Activated CD4-positive, alpha-beta T cell treated with anti-CD3 and anti-CD28 coated beads for 48 hours (primary cell): ENCODE measurements at places on chromosomes 3 and 15.

GRCh38 chr3:121529308-121529707 lies 16.5 kb downstream of the POLQ start:
- DNase-seq, result no peak

- no peak for DNase-seq
Measured at GRCh38 chr3:57389271-57389670, 96.8 kb upstream of the ASB14 start.

- no peak for DNase-seq
Measured at GRCh38 chr3:161991901-161992540, 495.4 kb downstream of the OTOL1 start.

DNA sequence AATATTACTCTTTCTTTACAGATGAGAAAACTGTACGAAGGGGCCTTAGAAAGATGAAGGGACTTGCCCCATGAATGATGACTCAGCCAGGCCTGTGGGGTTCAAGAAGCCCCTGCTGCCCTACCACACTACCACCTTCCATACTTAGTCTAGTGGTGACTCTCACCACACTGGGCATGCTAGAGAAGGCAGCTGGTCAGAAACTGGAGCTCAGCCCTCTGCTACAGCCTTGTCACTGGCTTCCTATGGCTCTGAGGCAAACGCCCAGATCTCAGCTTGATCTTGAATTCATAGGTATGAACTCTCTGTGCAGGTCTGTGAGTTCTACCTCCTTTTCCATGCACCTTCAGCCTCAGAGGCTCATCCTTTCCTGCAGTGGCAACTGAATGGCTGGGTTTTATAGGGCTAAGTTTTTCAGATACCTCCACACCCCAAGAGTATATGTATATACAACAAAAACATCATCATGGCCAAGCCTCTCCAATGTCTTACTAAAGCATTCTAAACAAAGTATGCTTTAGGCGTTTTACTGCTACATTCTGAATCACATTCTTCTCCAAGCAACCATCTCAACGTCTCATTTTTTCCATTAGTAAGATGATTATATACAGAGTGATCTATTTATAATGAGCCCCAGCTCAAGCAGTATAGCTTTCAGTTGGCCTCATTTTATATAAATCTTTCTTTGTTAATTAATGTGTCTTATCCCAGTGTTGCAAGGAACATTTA lies 234.1 kb downstream of the GREM1 start:
- no peak for DNase-seq

- DNase-seq, result no peak
Measured at GRCh38 chr3:99211309-99211708, 309.8 kb upstream of the DCBLD2 start.
